Epithelial cell of esophagus (primary cell): ENCODE measurements at places on chromosomes 2 and 18.
A peak's percentile ranks its signal among the peaks of the same experiment; 100 is the strongest.

DNA sequence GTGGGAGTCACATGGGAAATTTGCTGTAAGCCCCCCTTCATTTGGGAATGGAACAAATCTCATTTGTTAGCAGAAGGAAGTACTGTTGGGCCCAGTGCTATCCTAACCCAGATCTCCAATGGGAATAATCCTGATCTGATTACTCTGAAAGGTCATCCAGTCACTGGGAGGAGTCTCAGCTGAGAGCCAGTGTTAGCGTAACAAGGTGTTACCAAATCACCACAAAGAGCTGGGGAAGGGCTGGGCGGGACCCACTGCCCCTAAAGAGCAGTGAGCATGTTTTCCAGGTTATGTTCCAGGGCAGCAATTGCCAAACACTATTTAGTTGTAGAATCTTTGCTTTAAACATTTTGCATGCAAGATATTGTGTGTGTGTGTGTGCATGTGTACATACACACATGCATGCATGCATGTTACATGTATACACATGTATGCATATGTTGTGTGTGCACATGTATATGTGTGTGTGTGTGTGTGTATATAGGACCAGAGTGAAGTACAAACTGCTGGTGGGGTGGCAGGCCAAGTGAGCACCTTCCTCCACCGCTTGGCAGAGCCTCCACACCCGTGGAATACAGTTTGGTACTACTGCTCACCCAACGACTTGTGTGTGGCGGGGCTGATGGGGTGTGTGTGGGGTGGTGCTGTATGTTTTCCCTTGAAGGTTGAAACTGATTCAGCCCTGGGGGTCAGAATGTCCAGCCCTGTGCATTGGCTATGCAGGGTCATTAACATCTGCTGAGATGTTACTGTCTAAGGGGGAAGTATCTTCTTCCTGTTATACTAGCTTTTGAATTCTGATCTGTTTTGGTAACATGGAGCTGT lies 15.2 kb downstream of the INPP5D start:
- no peak for DNase-seq

DNA sequence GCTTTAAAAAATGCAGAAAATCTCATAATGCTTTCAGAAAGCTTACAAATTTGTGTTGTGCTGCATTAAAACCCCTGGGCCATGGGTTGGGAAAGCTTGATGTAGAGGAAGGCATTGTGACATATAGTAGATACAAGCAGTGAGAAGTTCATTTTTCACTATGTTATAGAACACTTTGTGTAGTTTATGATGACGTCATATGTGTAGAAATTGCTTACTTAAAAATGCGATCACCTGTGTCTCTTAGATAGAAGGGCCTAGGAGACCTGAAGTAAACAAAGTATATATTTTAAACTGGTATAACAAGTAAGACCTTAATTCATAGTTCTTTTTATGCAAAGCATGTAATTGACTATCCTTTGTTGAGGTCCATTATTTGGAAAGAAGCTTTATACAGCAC lies 393.5 kb downstream of the ARHGAP15 start:
- no peak for DNase-seq

DNA sequence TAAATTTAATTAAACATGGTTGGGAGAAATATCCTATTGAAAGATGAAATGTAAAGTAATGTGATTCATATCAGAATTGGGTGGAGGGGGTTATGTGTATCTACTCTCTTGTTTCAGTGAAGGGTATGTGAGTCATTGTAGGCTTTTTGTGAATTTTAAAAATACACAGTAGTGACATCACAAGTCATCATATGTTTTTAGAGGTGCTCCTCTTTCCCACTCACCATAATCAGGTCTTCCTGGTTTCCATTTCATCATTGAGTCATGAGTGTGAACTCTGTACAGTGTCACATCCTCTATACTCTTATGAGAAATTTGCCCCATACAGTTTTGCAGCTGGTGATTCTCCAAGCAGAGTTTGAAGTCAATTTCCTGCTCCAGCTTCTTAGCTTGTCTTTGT lies 18.8 kb downstream of the FSIP2 start:
- peak; percentile 62 for DNase-seq

GRCh38 chr2:120736624-120737339 lies 1.1 kb downstream of the GLI2 start:
- peak; percentile 28 for DNase-seq

DNA sequence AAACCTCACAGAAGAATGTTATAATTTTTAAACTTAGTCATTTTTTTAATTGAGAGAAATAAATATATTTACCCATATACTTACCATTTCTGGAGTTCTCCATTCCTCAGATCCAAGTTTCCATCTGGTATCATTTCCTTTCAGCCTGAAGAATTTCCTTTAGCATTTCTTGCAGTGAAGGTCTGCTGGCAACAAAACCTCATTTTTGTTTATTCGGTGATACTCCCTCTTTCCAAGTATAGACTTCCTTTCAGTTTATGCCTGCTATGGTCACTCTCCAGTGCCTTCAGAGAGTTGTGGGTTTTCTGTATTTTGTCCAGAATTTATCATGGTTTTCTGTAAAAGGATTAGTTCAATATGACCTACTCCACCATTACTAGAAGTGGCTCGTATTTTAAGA lies 17.0 kb downstream of the WDPCP start:
- DNase-seq, result no peak

DNA sequence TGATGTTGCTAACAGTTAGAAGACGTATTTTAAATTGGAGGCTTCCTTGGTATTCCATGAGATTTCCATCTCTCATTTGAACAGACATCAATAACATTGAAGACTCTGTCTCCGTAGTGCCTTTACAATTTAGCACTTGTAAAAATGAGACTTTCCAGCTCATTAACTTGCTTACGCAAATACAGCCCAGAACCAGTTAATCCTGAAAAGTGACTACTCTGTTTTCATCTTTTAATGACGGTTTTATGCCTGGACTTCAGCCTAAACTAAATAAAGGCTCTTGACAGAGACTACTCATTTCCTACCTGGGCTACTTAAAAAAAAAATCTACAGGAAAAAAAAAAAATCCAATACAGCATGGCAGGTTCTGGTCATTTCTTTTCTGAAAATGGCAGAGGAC lies 148.6 kb downstream of the LRATD1 start:
- peak; percentile 77 for DNase-seq

DNA sequence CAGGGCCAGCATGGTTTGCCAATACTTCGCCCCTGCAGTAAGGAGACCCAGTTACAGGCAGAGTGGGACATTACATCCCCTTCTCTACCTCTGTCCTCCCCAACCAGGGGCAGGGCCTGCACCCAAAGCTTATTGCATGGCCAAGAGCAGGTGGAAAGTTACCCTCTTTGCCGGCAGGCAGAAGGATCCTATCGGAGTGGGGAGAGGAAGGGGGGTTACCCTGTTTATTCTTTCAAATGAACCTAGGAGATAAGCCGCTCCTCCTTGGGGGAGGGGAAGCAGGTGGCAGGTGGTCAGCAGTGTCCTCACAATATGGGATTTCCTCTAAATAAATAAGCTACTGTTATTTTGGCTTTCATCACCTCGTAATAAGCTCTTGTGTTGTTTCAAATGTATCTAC lies 53.9 kb downstream of the SPATS2L start:
- DNase-seq, result no peak

GRCh38 chr2:31113765-31114164 lies 24.5 kb downstream of the GALNT14 start:
- no peak for DNase-seq

DNA sequence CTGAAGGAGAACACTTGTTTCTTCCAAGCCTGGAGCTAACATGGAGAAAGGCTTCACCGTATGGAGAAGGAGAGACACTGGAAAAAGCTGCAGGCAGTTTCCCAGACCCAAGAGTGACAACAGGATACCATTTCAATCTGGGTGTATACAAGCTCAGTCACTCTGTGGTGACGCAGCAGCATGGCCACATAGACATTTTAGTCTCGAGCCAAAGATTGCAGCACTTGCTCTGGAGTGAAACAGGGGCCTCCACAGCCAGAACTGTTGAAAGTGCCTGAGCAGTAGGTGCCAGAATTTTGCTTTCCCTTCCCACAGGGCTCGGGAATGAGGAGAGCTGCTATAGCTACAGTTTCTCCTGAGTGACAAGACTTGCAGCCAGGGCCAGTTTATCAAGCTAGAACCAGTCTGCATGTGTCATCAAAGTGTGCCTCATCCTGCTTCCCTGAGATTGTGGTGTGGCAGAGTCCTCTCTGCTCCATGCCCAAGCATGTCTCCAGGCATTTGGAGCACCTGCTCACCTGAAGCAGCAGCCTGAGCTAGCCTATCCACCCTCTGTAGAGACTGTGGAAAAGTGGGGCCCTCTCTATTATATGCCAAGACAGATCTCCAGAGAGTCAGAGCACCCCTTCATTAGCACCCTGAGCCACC lies 234.6 kb upstream of the CDH19 start:
- peak; percentile 96 for DNase-seq

DNA sequence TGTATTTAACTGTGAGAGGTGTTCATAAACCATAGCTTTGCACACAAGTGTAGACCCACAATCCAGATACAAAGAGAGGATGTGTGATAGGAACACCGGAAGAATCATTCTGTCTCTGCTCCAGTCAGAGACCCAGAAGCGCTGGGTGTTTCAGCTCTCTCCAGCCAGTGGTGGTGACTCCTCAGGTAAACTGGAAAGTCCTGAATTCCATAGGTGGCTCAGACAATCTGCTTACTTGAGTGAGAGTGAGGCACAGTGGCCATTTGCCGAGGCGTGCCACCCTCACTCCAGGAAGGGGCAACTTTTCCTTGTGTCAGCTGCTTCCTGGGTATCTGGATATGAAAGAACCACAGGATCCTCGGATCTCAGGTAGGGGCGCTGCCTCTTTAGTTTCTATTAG lies 171.5 kb downstream of the KCNS3 start:
- peak; percentile 60 for DNase-seq

GRCh38 chr2:199770716-199771115 lies 80.3 kb downstream of the FTCDNL1 start:
- no peak for DNase-seq

DNA sequence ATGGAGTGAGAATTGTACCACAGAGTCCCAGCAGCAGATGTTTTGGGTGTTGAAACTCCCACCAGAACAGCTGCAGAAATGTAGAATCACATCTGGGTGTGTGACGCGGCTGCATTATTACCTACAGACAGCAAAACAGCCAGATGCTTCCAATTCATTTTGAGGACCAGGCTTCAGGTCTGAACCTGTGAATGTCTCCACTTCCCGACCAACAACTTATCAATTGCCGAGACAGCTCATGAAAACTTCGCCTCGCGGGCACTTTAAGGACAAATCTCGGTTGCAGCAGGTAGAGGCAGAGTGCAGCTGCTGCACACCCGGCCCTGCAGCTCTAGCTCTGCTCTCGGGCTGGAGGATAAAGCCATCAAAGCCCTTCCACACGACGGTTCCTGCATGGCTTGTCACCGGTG lies 202.0 kb downstream of the HRH4 start:
- DNase-seq, result no peak

GRCh38 chr18:79863161-79864005 lies 65.6 kb downstream of the KCNG2 start:
- DNase-seq, result no peak

- no peak for DNase-seq
These were observed 69.7 kb downstream of the DIPK1C start for GRCh38 chr18:74387383-74387782.

- no peak for DNase-seq
These were observed 580 bp downstream of the TMEM163 start for GRCh38 chr2:134718023-134718816.

DNA sequence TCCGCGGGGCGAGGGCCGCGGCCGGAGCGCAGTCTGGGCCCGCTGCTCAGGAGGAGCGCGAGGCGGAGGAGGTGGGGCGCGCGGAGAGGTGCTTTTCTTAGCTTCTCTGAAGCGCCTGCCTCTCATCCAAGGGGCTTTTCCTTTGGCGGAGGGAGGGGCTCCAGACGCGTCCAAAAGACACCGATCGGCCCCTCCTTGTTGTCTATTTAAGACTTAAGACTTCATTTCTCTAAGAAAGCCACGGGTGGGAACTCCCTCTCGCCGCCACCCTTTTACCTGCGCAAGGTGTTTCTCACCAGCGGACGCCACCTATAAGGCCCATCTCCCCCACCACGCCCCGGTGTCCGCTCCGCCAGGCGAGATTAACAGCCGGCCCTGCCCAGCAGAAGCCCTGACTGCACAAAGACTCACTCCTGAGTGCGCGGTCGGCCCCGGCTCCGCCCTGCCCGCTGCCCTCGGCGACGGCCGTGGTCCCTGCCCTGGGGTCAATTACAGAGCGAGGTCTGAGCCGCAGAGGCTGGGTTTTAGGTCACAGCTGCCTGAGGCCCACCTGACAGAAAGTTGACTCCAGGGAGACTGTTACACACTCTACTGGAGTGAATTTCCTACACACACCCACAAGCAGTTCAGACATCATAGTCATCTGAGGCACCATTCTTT lies at the start of gene DSC2:
Gene DSC2, minus strand, starts transcription at position 397 of the 660 bp plus-strand sequence. CDS start 450 bp downstream, outside the sequence.
- peak; percentile 83 for DNase-seq

- peak; percentile 60 for DNase-seq
These were observed 219.2 kb downstream of the LRP1B start for GRCh38 chr2:141911485-141912066.

DNA sequence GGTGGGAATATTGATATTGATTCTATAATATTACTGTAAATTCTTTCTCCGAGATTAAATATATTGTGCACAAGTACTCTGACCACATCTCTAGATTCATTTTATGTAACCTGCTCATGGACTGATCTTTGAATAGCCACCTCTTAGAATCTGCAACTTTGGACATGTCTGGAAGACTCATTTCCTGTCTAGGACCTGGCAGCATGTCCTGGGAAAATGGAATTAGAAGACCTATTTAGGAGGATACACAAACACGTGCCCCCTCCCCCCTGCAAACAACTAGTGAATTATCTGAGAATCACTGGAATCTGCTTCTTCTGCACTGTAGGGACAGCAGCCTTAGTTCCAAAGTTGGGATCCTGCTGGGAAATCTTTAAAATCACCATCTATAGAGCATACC lies 94.1 kb downstream of the UBE2E3 start:
- peak; percentile 80 for DNase-seq

- no peak for DNase-seq
These were observed 268.1 kb upstream of the LINC00305 start for GRCh38 chr18:64416990-64417389.

GRCh38 chr2:101152272-101153076 lies 1.3 kb upstream of the TBC1D8 start:
- DNase-seq, result peak; percentile 73

DNA sequence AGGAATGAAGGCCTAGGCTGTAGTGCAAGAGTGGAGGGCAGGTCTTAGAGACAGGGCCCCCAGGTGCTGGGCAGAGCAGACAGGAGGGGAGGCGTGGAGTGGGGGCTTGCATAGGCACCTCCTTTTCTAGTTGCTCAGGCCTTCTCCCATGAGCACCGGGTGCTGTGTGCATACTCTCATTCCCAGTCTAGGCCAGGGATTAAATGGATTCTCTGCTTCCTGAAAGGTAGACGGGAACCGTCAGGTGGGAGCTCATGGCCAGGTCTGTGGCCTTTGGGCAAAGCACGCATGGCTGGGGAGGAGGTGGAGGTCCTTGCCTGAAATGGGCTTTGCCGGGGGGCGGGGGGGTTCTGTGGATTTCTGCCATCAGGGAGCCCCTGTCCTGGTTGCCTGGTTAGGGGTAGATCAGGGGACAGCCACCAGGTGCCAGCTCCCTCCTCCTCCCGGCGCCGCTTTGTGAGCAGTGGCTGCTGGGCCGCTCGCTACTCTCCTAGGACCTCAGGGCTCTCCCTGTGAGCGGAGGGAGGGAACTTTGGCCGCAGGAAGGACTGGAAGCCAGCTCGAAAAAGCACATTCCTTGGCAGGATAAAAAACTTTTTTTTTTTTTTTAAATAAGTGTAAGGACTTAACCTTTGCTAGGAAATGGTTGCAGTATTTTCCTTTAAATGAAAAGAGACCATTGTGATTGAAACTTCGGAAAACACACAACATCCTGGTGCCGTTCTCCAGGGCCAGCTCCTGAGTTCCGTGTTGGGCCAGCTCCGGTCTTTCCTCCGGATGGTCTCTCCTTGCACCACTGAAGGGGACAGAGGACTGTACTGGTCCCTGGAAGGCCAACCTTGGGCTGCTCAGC lies 82.8 kb upstream of the HAAO start:
- DNase-seq, result no peak
